ENCODE measurements at places on chromosomes 3 and 15.
A peak's percentile ranks its signal among the peaks of the same experiment; 100 is the strongest.

DNA sequence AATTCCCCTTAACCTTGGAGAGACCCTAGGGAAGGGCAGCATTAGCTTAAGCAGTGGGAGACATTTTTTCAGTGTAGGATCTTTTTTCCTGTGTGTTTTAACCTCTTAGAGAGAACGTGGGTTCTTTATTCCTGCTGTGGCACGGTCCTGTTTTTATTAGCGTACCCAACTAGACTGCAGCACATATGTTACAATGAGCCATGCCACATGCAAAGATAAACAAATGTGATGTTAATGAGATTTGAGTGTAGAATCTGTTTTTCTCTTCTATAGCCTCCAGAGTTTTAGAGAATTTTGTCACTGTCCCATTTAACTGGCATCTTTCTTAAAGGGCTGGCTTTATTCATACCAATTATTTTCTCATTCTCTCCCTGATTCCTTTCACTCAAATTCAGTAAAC is 347.5 kb downstream of the CNTN4 start:
- DNase-seq: no peak

GRCh38 chr3:2525968-2526367 is 427.3 kb downstream of the CNTN4 start:
- DNase-seq: no peak

GRCh38 chr3:46632792-46633191 is 20.5 kb downstream of the FAM240A start:
- no peak for DNase-seq

- no peak for DNase-seq
Measured at GRCh38 chr3:186311441-186311840, 50.6 kb downstream of the DGKG start.

DNA sequence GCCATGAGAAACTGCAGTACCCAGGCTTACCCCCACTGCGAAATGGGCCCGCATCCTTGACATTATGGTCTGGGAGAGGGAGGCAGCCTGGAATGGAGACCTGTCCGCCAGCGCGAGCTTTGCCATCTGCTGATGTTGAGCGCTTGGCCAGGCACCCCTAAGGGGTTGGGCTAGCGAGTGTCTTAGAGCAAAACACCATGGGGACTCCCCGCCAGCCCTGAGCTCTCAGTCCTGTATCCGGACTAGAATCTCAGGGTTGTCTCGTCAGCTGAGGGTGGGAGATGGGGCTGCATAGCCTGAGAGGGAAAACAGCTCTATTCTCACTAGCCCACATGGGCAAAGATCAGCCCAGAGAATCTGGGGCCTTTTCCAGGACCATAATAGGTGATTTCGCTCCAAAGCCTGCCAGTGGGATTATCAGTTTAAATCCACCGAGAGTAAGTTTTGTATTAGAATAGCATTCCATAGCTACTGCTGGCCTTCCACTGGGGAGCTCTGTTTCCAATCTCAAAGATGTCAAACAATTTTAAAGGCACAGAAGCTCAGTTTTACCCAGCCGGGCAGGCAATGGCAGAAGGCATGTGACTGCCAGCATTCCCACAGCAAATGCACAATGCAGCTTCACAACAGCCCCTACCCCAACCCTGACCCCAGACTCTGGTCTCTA is 167.5 kb upstream of the TPM1 start:
- no peak for DNase-seq

DNA sequence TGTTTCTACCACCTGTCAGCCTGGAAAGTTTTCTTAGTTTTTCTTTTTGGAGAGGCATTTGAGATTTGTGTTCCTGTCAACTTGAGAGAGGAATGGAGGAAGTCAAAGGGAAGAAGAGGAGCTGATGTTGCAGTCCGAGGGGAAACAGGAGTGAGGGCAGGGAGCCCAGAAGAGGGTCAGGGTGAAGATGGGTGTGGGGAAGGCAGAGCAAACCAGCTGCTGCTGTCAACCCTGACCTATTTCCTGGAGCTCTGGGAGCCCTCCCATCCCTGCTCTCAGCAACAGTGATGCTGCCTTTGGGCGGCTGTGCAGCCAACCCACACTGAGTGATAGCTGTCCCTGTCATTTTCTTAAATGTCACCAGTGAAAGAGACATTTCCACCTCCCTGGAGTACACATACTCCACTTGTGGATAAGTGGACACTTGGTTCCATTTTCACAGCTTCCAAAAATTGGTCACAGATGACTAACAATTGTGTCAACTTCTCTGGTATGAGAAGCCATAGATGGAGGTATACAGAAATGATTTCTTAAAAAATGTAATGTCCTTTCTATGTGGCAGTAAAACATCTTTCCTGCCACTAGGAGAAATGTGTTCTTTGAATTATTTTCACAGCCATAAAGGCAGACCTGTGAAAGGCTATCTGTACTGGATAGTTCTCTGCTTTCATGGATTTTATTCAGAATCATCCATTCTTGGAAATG is 556.3 kb upstream of the TBL1XR1 start:
- no peak for DNase-seq

GRCh38 chr3:133989936-133990702 is 39.6 kb downstream of the SLCO2A1 start:
- no peak for DNase-seq

- no peak for DNase-seq
Measured at GRCh38 chr3:119536757-119537156, 22.7 kb downstream of the CD80 start.

DNA sequence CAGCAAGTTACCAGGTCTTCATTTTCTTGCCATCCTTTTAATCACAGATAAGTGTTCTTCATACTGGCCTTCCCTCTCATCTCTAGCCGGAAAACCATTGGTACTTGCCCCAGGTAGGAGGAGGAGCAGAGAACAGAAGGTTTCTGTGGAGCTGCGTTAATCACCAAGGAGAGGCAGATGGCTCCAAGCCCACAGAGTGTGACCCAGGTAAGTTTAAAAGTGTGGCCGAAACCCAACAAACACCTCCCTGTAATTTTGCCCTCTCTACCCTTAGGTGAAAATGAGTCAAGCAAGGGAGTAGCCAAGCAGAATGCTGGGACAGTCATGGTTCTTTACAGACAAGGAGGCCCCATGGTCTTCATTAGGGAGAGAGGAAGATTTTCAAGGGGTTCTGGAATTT is 37.3 kb downstream of the NFKBIZ start:
- no peak for DNase-seq

GRCh38 chr3:187212705-187213104 is 15.4 kb downstream of the RTP1 start:
- DNase-seq: no peak

DNA sequence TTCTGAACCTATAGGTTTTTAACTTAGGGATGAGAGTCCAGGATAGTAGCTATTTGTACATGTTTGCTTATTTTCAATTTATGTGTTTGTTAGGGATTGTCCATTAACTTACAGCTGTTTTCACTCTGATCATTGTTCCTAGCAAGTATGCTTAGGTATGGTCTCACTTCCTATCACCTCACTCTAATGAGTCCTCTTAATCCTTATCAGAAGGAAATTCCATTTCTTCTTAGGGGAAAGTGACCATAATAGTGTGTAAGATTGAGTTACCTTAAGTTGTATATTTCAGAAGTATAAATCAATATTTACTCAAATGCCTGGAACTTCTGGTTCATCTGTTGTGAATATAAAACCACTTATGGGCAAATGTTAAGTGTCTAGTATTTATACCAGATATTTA is 53.0 kb downstream of the PIAS1 start:
- no peak for DNase-seq

DNA sequence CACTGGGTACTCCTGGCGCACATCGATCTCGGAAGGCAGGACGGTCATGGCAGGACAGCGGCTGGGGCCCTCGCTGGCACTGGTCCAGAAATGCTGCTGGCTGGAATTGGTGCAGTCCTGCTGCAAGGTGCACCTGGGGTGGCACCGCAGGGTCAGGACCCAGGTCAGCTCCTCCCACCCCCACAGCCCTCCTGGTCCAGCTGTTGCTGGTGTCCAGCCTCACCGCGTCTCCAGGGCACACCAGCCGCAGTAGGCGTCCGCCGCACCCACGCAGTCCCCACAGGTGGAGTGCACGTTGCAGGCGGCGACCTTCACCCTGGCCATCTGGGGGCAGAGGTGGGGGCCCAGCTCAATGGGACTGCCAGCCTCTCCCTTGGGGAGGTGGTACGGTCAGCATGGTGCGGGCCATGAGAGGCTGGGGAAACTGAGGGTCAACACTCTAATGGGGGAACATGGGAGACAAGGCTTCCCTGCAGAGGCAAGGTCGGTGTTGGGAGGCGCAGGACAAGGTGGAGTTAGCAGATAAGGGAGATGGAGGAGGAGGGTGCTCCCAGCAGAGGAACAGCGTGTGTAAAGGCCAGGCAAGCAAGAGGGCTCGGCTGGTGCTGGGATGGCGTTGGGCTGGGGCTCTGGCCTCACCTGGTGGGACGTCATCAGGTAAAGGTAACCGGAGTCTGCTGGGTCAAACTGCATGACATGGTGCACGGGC is 20.4 kb downstream of the PLXND1 start:
- DNase-seq: no peak

GRCh38 chr15:68650901-68651709 is 72.3 kb downstream of the CORO2B start:
- DNase-seq: peak; percentile 52

GRCh38 chr3:71512000-71512399 is 71.5 kb downstream of the FOXP1 start:
- no peak for DNase-seq

DNA sequence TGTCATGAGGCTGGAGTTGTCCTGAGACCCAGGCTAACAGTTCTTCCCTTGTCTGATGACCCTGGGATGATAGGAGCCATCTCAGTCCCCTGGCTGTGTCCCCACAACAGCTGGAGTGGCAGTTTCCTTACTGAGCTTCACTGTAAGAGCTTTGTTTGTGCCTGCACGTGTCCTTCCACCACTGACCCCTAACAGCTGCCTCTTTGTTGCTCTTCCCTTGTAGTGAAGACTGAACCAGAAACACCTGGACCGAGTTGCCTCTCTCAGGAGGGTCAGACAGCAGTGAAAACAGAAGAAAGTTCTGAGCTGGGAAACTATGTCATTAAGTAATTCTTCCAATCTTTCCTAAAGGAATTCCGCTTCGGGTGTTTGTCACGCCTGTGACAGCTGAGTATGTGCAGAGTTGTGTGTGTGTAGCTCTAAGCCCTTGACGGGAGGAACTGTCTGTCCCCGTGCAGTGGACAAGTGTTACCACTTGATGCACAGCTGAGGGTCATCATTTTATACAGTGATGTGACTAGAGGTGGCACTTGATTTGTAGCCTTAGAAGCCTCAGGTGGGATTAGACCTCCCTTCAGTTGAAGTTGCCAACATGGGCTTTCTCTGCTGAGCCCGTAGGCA is 25.0 kb downstream of the MAP6D1 start:
- DNase-seq: no peak

GRCh38 chr15:59203657-59204056 is 3.0 kb upstream of the LDHAL6B start:
- no peak for DNase-seq

DNA sequence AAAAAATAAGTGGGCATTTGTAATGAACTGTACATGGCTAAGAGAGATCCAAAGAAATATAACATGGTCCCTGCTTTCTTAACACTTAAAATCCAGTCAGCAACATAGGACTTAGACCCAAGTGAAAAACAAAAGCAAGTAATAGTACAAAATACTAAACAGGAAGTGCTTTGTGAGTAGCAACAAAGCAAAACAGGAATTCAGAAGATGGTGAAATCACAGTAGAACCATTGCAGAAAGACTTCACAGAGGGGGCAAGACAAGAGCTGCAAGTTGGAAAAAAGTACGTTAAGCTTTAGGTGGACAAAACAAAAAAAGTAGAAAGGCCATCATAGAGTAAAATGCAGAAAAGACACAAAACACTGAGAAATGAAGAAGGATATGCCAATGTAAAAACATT is 116.0 kb downstream of the TBC1D5 start:
- DNase-seq: no peak

DNA sequence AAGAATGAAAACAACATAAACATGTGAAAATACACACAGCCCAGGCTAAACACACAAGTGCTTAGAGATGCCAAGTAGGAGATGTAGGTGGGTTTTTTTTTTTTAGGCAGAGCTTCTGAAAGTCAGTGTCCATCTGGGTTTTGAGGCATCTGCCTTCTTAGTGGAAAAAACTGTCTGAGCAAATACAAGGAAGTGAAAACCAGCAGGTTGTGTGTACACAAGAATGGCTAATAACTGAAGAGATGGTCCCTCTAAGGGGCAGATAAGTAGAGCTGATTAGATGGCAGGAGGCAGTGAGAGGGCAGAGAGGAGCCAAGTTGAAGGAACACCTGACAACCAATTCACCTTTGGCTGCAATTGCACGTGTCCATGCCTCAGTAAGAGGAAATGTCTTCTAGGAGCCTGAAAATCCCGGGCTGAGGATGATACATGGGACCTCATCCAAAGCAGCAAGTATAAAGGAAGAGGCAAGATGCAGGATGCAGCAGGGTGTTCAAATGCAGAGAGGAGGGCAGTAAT is 34.9 kb downstream of the CYP19A1 start:
- DNase-seq: no peak

- DNase-seq: no peak
Measured at GRCh38 chr3:9718118-9718517, 13.4 kb upstream of the BRPF1 start.

DNA sequence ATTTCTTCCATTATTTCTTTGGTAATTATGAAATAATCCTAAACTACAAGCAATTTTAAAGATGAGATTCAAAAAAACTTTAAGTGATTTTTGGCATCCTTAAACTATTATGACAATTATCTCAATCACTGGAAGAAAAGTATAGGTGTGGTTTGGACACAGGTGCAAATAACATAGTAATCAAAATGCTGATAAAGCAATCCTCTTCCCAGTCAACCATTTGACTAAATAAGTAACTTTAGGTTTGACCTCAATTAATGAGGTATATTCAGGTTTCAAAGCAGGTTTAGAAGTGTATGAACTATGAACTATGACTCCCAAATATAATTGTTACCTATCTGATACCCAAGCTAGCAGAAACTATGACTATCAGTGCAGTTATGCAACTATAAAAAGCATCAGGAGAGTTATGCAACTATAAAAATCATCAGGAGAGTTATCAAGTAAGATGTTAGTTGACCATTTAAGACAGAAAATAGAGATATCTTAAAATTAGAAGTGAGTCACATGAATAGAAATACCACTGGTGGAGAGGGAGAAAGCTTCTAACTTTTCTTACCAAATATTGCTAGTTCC is 8.9 kb upstream of the CNTN3 start:
- DNase-seq: no peak

- DNase-seq: no peak
Measured at GRCh38 chr3:113079218-113079961, 88.6 kb downstream of the GTPBP8 start.

GRCh38 chr3:189419683-189420082 is 211.5 kb upstream of the TP63 start:
- DNase-seq: no peak

DNA sequence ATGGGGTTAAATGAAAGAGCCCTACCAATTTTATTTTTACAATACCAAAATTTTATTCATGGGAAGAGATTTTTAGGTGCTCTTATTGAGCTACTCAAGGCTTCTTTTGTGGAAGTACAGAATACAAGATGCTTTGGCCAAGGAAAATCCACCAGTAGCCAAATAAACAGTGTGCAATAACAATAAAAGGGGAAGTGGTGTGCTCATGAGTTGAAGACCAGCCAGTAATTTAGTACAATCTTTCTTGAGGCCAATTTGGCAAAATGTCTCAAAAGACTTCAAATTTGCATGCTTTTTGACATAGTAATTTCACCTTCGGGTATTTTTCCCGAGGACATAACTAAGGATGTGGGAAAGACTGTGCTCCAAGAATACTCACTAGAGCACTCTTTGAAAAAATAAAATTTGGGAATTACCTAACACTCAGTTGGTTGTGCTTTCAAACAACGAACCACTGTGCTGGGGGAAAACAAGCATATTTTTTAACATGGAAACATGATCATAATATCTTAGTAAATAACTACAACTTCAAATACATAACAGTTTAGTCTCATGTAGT is 294.0 kb downstream of the DIPK2A start:
- DNase-seq: no peak

GRCh38 chr3:78893161-78893560 is 874.6 kb downstream of the ROBO1 start:
- no peak for DNase-seq
